NCI-H460 (cell line): ENCODE measurements at places on chromosomes 5 and 9. TPM values are rescaled to one million over a fixed set of nuclear protein-coding genes. Genes with fewer than 3 reads are reported as not detected.

PPP2R2B gene
- not detected in 2 replicates for total RNA-seq

MEIKIN gene
- total RNA-seq, result not detected in 2 replicates

IRF1 gene
- 11.7 and 12.1 TPM in 2 replicates for total RNA-seq

OR2V1 gene
- total RNA-seq, result not detected in 2 replicates

ASS1 gene
- 395 and 433 TPM in 2 replicates for total RNA-seq

PCDHA13 gene
- 1.2 and 1.3 TPM in 2 replicates for total RNA-seq

ZBTB26 gene
- total RNA-seq, result 5.9 and 8.2 TPM in 2 replicates

SELENOP gene
- 2.6 and 4.5 TPM in 2 replicates for total RNA-seq

FCHO2 gene
- 17.7 and 17.9 TPM in 2 replicates for total RNA-seq

SPATA31E1 gene
- not detected in 2 replicates for total RNA-seq

NUTM2F gene
- not detected in 2 replicates for total RNA-seq

TLX3 gene
- not detected in 2 replicates for total RNA-seq

RGS7BP gene
- total RNA-seq, result not detected in 2 replicates

ZBED3 gene
- total RNA-seq, result 2.9 and 3.3 TPM in 2 replicates

PCDHGC3 gene
- 5.9 and 7.0 TPM in 2 replicates for total RNA-seq

EGFL7 gene
- 51.7 and 77.2 TPM in 2 replicates for total RNA-seq

FAM221B gene
- not detected in 2 replicates for total RNA-seq

GALNT12 gene
- total RNA-seq, result 8.6 and 8.8 TPM in 2 replicates

ACSL6 gene
- 0.03 and 0.05 TPM in 2 replicates for total RNA-seq
